T-helper 1 cell (primary cell): ENCODE measurements at places on chromosomes 3 and 15.

DNA sequence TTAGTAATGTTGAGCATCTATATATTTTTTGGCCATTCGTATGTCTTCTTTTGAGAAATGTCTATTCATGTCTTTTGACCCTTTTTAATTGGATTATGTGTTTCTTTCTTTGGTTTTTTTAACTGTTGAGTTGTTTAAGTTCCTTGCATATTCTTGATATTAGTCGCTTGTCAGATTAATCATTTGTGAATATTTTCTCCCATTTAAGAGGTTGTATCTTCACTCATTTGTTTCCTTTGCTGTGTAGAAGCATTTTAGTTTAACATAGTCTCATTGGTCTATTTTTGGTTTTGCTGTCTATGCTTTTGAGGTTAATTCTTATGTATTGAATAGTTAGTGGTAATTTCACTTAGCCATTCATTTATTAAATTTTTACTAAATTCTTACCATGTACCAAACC, 283.8 kb downstream of the ZPLD1 start:
- DNase-seq = no peak

DNA sequence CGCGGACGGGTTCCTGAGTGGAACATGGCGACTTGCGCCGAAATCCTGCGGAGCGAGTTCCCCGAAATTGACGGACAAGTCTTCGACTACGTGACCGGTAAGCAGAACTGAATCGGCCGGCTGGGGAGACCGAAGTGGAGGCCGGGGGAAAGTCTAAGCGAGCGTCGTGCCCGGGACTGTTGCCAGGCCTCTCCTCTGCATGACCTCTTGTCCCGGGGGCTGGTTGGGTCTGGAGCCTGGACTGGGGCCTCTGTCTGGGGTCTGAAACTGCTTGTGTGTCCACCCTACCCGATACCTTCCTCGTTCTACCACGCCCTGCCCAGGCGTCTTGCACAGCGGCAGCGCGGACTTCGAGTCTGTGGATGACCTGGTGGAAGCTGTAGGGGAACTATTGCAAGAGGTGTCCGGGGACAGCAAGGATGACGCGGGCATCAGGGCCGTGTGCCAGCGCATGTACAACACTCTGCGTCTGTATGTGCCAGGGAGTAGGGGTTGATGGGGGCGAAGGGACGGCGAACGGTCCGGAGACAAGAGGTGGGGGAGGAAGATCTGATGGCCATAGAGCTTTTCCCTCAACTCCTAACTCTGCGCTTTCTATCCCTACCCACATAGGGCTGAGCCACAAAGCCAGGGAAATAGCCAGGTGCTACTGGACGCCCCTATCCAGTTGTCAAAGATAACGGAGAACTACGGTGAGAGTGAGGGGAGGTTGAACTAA, at the start of gene ABCF3:
Gene ABCF3, plus strand, starts transcription at position 16 of the 718 bp plus-strand sequence. Its CDS starts 9 bp downstream, at position 25.
- no peak for DNase-seq

- peak; percentile 93 for DNase-seq
These were observed 10.6 kb upstream of the LEO1 start for GRCh38 chr15:51982013-51982769.

DNA sequence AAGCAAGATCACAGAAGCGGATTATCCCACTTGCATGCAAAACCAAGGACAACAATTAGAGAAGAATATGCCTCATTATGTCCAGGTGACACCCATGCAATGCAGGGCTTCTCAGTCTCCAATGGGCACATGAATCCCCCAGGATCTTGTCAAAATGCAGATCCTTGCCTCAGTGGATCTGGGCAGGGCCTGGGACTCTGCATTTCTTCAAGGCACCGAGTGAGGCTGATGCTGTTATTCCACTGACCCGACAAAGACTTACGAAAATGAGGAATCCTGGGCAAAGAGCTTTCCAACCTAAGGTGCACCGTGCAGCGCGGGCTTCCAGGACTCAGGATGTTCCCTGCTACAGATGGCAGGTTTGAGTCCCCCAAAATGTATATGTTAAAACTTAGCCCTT, 99.2 kb downstream of the ATP10A start:
- DNase-seq = no peak

- no peak for DNase-seq
These were observed 18.7 kb upstream of the TJP1 start for GRCh38 chr15:29840926-29841325.

DNA sequence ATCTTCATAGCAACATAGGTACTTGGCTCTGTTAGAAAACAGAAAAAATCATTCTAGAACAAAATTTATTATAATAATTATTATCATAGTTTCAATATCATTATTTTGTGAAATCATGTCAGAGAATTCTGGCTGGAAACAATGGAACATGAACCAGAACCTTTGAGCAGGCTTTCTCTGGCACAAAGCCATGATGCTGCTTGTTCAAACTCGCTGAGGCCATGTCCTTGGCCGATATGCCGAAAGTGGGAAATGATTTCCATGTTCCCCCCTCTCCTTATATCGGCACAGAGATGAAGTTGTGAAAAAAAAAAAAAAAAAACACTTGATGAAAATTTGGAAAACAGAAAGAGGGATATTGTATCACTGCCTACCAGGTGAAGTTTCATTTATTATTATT, 49.0 kb upstream of the MRPL3 start:
- DNase-seq = no peak

DNA sequence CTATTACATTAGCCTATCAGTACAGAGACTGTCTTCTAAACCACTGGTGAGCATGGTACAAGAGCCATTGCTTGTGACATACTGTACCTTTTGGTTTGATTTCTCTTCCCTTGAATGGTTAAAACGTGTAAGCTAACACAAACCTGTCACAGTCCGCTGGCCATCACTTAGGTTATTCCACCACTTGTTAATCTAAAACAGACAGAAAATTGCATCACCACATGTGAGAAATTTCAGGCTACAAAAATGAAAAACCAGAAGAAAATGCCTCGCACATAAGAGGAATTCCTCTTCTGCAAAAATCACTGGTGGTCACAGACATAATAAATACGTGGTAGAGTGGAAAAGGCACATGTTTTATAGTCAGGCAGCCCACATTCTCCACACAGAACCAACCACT, 22.1 kb downstream of the PARL start:
- no peak for DNase-seq

DNA sequence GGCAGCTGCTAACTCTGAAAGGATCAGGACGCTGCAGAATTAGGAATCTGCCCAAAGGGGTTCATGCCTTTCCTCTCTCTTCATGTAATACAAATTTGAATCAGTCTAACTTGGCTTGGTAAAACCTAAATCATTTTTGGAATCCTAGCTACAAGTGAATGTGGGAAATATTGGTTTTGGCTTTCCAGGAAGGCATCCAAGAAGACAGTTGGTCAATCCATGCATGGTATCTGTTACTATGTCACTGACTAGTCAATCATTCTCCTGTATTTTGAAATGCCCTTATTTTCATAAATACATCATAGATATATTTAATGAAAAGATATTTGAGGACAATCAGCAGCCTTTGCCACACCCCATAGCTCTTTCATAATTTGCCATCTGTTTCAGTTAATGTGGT, 7.5 kb upstream of the PLS1 start:
- no peak for DNase-seq

DNA sequence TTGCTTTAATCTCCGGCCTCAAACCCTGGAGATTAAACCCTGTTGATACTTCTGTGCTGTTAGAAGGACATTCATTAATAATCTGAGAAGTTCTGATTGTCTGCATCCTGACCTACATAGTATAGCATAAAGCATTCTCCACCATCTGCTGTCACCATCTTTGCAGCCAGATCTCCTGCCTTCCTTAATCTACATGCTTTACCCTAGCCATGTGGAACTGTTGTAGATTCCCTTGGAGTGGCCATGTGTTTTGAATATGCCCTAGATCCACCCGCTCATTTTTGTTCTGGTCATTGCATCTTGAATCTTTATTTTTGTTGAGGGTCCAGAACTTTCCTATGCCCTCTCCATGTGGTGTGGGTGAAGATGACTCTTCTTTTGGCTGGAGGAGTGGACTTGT, 110.3 kb downstream of the OXSM start:
- no peak for DNase-seq

GRCh38 chr3:97829198-97829597, 7.4 kb downstream of the CRYBG3 start:
- DNase-seq = no peak

- DNase-seq = no peak
These were observed 21.3 kb downstream of the GSK3B start for GRCh38 chr3:120072867-120073525.

- DNase-seq = no peak
These were observed 7.3 kb downstream of the TRA2B start for GRCh38 chr3:185930393-185931107.

GRCh38 chr3:123909785-123910184, 25.7 kb upstream of the MYLK start:
- no peak for DNase-seq

- DNase-seq = no peak
These were observed 93.4 kb upstream of the CTDSPL start for GRCh38 chr3:37768107-37768809.

DNA sequence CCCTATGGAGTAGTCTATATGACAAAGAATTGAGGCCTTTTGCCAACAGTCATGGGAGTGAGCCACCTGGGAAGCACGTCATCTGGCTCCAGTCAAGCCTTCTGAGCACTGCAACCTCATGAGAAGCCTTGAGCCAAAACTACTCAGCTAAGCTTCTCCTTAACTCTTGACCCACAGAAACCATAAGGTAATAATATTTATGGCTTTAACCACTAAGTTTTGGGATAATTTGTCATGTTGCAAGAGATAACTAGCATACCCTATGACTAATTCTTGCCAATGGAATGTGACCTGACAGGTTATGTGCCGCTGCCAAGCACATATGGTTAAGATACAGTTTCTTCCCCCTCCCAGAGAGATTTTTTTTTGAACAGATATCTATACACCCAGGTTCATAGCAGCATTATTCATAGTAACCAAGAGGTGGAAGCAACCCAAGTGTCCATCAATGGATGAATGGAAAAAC, 11.8 kb upstream of the SLC6A11 start:
- DNase-seq = no peak

DNA sequence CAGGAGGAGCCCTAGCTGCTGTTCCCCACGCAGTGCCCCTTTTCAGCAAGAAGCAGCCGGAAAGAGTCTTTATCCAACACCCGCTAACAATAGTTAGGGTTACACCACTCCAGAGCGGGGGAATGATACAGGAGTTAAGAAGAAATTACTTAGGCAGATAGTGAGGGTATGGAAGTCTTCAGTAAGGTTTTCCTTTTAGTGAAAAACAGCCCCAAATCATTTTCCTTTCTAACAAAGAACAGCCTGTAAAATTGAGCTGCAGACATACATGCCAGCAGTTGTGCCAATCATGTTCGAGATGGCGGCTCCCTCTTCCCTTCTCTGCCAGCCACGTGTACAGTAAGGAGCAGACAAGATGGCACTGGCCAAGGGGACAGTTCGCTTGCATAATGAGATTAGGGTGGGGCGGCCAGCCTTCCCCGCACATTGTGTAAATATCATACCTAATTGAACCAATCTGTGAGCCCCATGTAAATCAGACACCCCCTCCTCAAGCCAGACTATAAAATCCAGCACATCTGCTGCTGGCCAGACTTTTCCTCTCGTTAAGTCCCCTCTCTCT, 18.5 kb upstream of the SENP5 start:
- no peak for DNase-seq

DNA sequence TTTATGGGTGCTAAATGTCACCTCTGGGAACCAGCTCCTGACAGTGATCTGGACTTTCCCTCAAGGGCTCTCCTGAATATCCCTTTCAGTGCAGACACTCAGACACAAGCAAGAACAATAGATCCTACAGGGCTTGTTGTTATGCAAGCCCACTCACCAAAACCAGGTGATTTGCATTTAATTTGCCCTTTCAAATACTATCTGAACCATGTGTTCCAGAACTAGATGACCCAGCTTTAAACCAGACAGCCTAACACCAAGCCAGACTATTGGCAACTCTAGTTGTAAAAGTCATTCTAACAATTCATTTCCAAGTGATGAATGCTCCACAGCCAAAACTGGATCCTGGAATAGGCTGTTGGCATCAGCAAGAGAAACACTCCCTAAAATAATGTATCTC, 5.6 kb upstream of the ATP8B4 start:
- DNase-seq = no peak

DNA sequence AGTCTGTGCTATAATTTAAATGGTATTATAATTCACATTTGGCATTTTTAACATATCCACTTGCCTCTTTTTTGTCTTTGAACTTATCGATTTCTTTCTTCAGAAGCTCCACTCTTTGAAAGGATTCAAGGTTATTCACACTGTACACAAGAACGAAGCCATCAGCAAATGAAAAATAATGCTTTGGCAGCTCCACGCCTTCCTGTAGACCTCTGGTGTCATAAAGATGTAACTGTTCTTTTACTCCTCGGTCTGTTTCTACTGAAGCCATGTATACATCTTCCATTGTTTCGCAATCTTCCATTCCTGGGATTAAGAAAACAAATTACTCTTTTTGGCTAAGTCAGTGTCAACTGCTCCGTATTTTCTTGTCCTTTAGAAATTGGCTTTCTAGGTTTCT, 16.0 kb downstream of the NKIRAS1 start:
- no peak for DNase-seq

DNA sequence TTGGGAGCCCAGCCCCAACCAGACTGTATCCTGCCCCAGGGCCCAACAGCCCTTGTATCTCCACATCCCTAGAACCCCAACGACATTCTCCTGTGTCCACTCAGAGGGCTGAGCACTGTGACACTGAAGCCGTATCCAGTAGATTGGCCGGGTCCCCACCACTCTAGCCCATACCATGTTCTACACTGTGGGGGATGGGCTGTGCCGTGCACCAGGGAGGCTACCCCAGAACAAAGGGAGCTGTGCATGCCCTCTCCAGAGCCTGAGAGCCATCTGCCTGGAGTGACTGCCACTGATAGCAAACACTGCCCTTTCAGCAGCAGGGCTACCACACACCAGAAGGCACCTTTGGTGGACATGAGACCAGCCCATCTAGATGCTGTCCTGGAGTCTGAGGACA, 37.1 kb upstream of the CP start:
- no peak for DNase-seq
